ENCODE measurements at places on chromosomes 11 and 22.

DNA sequence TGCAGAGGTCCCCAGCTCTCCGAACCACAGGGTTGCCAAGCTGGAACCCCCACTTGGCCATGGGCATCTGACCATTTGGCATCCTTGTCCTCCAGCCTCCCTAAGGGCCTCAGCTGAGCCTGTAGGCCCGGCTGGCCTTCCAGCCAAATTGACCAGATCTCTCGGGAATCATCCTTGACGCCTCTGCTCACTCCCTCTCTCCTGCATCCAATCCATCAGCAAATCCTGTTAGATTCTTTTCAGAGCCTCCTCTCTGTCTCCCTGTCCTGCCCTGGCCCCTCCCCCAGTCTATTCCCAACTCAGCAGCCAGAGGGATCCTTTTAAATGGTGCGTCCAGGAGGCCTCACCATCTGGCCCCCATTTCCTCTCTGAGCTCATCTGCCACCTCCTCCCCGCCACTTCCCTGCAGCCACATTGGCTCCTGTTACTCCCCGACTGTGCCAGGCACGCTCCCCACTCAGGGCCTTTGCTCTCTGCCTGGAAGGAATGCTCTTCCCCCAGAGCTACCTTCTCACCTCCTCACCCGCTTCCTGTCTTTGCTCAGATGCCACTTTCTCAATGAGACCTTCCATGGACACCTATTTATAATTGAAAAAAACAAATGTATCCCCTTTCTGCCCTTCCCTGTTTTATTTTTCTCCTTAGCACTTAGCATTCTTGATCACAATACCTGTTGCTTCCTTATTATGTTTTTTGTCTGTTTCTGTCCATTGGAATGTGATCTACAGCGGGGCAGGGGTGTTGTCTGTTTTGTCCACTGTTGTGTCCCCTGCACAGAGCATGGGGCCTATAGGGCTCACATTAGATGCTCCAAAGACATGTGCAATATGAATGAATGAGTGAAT is 78.1 kb downstream of the NFAM1 start:
- DNase-seq = no peak

- DNase-seq = no peak
Observed at GRCh38 chr11:59770869-59771268, 15.7 kb downstream of the STX3 start.

DNA sequence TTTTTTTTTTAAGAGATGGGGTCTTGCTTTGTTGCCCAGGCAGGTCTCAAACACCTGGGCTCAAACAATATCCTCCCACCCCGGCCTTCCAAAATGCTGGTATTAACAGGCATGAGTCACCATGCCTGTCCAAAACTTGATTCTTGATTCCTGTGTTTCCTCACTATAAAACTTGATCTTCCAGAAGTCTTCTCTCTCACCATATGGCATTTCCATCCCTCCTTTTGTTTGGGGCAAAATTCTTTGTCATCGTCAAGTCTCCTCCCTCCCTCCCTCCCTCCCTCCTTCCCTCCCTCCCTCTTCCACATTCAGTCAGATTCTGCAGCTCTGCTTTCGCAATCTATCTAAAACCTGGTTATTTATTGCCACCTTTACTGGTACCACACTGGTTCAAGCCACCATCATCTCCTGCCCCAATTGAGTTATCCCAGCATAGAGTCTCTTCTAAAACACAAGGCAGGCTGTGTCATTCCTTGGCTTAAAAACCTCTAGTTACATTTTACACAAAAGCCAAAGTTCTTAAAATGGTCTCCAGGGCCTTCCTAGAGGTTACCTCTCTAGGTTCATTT is 65.0 kb upstream of the HORMAD2 start:
- no peak for DNase-seq

GRCh38 chr11:3920148-3920852 is 64.8 kb downstream of the STIM1 start:
- no peak for DNase-seq

DNA sequence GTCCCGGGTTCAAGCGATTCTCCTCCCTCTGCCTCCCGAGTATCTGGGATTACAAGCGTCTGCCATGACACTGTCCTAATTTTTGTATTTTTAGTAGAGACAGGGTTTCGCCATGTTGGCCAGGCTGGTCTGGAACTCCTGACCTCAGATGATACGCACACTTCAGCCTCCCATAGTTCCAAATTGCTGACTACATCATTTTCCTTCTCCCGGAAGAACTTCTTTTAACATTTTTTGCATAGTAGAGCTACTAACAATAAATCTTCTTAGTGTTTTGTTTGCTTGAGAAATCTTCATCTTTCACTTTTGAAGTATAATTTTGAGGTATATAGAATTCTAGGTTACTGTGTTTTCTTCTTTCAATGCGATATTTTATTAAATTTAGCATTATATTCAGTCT is 1415.1 kb upstream of the RAG2 start:
- no peak for DNase-seq

GRCh38 chr11:131137046-131137445 is 220.8 kb upstream of the SNX19 start:
- no peak for DNase-seq

All from cerebellar nuclear complex (tissue), 1 donor.